Common myeloid progenitor, CD34-positive (primary cell): ENCODE measurements at places on chromosomes 7 and 10.

GRCh38 chr10:59618666-59619065 lies 91.0 kb downstream of the SLC16A9 start:
- no peak for DNase-seq

DNA sequence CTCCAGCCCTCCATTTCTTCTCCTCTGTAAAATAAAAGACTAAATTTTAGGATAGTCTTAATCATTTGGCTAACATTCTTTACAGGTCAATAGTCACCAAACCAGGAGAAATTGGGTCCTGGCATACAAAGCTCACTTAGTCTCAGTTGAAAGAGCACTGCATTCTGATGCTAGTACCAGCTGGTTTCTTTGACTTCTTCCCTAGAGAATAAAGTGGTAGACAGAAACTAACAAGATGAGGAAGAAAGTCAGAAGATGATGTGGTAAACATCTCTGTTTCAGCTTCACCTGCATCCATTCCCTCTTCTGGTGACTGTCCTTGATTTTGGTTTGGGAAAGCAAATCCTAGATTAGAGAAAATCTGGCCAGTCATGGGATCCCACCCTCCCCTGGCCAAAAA lies 37.2 kb downstream of the NKX2-3 start:
- DNase-seq: no peak

GRCh38 chr7:2016761-2017480 lies 215.8 kb downstream of the MAD1L1 start:
- DNase-seq: no peak

DNA sequence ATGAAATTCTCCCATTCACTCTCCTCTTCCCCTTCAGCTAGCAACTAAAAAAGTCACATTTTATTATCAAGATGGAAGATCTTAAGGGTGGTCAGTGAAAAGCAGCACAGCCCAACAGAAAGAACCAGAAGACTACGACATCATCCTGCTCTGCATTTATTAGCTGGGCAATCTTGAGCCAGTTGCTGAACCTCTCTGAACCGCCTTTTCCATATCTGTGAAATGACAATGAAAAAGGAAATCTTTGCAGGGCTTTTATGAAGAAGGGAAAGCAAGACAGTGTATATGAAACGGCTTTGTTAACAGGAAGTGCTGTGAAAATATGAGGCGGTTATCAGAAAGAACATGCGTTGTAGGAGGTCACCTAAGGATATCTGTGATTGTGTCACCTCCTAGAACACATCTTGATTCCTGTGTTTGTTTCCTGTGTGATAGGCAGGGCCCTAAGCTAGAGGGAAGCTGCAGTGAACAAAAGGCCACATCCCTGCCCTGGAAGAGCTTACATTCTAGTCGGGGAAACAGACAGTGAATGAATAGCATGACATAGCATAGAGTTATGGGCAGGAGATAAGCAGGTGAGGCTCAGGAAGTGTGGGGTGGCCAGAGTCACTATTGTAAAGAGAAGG lies 36.0 kb upstream of the KCNMA1 start:
- peak; percentile 56 for DNase-seq

DNA sequence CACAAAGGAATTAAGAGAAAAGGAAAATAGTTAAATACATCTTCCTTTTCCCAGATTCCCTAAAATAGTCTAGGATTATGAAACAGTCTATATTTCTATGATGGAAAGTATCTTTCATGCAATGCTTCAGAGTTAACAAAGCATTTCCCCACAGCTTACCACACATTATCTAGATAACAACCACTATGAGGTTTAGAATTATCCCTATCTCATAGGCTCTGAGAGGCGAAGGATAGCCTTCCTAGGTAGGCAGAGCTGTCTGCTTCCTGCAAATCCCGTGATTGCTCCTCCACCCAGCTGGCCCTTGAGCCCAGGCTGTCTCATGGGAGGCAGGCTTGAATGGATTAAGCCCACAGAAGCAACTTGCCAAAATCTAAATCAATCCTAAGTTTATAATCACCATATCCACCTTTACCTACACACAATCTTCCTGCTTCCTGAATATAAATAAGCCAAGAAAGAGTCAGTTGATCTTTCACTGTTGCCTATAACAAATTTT lies 321.4 kb upstream of the AOAH start:
- DNase-seq: peak; percentile 52

GRCh38 chr7:78970440-78970916 lies 483.0 kb downstream of the MAGI2 start:
- DNase-seq: no peak

DNA sequence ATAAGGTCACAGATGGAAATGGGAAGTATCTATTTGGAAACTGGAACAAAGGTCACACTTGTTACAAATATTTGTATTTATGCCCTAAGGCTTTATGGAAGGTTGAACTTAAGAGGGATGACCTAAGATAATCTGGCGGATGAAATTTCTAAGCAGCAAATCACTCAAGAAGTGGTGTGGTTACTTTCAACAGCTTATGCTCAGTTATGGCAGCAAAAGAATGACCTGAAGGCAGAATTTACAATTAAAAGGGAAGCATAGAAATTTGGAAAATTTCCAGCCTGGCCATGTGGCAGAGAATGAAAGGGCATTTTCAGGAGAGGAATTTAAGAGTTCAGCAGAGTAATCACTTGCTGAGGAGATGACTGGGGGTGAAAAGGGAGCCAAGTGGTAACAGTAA lies 95.8 kb upstream of the TNS3 start:
- peak; percentile 23 for DNase-seq

DNA sequence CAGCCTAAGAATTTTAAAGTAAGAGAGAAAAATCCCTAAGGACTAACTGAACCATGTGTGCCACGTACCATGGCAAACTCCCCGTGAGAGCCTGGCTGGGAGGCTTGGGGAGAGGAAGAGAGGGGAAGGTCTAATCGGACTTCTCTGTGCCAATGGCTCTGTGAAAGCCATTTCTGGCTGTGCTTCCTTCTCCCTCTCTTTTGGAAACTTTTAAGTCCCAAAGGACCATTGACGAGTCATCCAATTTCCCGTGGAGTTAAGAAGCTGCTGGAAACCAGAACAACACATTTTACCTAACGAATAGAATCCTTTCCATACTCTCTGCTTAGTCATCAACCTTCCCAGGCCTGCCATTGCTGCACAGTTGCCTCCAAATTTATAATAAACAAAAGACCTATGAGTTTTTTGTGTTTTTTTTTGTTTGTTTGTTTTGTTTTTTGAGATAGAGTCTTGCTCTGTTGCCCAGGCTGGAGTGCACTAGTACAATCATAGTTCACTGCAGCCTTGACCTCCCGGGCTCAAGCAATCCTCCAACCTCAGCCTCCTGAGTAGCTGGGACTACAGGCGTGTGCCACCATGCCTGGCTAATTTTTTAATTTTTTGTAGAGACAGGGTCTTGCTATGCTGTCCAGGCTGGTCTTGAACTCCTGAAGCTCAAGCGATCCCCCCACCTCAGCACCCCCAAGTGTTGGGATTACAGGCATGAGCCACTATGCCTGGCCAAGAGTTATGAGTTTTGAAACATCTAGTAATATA lies 13.2 kb downstream of the LAMB1 start:
- no peak for DNase-seq

GRCh38 chr7:2719007-2719406 lies 31.0 kb downstream of the AMZ1 start:
- DNase-seq: peak; percentile 85

DNA sequence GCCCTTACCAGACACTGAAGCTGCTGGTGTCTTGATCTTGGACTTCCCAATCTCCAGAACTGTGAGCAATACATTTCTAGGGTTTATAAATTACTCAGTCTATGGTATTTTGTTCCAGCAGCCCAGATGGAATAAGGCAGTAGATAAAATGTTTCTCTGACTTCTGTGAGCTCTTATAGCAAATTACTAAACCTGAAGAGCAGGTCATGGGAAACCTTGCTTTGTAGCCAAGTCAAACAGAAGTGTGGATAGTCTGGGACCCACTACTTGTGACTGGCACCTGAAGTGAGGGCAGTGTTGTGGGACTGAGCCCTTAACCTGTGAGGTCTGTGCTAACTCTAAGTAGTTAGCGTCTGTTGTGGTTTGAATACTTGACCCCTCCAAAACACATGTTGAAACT lies 4.6 kb upstream of the TBRG4 start:
- no peak for DNase-seq

- DNase-seq: no peak
Measured at GRCh38 chr10:76644476-76644875, 993.1 kb downstream of the KCNMA1 start.

GRCh38 chr7:108486291-108486966 lies 30.2 kb upstream of the NRCAM start:
- DNase-seq: no peak

- DNase-seq: no peak
Measured at GRCh38 chr7:124171068-124171467, 138.2 kb upstream of the TMEM229A start.

GRCh38 chr7:151008143-151008510 lies 16.2 kb downstream of the ATG9B start:
- DNase-seq: peak; percentile 31

DNA sequence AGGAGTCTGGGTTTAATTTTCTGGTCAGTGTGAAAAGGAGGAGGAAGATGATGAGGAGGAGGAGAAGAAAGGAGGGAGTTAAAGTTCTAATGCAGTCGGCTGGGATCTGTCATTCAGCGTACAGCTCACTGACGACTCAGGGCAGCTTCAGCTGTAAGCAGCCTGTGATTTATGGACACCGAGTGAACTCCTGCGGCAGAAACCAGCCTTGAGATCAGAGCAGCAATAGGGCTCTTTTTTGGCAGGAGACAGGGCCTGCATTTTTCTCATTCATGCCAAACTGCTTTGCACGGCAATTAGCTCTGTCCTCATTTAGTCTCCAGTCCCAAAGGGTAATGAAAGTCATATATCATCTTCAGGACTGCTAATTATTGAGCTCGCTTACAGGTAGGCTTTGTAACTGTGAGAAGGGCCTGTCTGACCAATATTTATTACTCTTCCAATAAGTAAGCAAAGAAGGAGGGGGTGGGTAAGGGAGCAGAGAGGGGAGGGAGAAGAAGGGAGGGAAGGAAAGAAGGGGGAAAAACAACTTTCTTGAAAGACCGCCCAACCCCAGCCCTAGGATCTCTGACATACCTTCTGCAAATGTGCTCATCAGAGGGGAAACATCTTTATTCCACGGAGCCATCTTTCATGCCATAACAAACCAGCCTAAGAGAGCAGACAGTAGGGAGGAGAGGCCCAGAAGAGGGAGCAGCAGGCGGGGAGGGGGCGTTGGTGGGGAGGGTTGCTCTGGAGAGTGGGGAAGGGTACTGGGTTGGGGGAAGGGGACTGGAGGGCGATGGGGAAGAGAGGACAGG lies 48.1 kb upstream of the COMTD1 start:
- no peak for DNase-seq

DNA sequence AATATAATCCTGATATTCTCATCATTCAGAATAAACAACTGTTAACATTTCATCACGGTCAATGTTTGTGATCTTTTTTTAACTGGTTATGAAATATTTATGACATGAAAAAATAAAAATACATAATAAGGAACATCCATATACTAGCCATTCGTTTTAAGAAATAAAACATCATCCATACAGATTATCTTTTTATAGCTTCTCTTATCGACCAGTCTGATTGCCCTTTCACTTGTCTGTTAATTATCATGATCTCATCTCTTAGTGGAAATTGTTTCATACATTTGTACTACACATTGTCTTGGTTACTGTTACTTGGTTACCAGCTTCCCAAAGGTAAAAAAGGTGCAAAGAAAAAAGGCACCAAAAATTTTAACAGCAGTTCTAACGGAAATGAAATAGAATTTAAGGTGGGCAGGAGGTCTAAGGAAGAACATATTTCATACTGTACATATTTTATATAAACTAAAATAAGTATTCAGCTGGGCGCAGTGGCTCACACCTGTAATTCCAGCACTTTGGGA lies 8.4 kb downstream of the ARHGAP21 start:
- no peak for DNase-seq

- no peak for DNase-seq
Measured at GRCh38 chr7:143892527-143893300, 9.3 kb downstream of the TCAF1 start.

- no peak for DNase-seq
Measured at GRCh38 chr7:19101472-19101871, 16.0 kb downstream of the TWIST1 start.

DNA sequence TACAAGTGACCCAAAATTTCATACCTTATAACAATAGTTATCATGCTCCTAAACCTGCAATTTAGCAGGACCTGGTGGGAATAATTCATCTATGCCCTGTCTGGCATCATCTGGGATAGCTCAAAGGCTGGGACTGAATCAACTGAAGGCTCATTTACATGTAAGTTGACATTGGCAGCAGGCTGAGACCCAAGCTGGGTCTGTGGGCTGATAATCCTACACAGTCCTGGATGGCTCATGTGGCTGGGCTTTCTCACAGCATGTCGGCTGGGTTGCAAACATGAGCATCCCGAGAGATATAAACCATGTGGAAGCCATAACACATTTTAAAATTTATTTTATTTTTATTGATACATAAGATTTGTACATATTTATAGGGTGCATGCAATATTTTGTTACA lies 19.5 kb upstream of the ABCB5 start:
- no peak for DNase-seq

- DNase-seq: no peak
Measured at GRCh38 chr7:42617806-42618457, 293.9 kb downstream of the C7orf25 start.
